ENCODE measurements at places on chromosomes 16 and 17. TPM values are rescaled to one million over a fixed set of nuclear protein-coding genes. Genes with fewer than 3 reads are reported as not detected.

FN3K gene
- total RNA-seq = 4.0 TPM

SF3B3 gene
- total RNA-seq = 309 TPM

CEMP1 gene
- total RNA-seq = not detected

DNA sequence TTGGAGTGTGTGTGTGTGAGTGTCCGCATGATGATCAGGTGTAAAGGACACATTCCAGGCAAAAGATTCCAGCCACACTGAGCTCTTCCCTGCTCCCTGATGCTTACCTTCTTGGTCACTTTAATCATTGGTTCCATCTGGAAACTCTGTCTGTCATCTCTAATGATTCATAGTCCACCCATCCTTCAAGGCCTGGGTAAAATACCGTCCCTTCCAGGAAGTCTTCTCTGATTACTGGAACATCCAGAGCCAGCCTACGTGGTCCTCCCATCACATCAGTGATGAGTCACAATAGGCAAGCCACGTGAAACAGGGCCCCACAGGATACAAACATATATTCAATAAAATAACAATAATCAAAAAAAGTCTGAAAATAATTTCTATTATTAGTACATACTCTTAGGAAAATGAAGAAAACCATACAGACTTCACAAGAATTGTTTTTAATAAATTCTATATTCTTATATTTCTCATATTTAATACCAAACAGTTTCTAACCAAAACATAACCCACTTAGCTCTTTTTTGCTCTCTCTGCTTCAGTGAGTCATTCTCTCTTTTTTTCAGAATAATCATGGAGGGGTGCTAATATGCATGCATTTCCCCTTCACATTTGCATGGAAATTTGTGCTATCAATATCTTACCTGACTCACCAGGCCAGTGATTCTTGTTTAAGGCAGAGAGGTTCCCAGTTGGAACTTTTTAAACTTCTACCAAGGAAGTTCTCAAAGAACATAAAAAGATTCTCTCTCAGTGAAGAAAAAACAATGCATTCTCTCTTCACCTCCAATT is 263.2 kb downstream of the TOX3 start:
- H3K27me3 ChIP-seq = no peaks in the 10 kb centered on the region
- H3K27ac ChIP-seq = no peak overlapping the region
- H3K4me1 ChIP-seq = no peaks in the 10 kb centered on the region

DNA sequence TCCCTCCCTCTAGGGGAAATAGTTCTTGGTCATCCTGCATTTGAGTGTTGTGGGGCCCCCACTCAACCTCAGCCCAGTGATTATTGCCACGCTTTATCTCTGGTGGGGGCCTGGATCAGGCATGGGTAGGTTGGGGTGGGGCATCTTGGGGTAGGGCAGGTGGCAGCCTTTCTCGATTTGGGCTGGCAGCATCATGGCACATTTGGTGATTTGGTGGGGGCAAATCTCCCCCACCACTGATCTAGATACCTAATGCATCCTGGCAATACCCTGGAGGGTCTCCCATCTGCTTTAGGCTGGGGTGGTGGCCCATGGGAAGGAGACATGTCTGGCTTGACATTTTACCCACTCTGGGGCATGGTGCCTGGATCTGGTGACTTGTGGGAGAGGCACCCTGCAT is 40.2 kb downstream of the NLRP1 start:
- DNase-seq = no peak
- no peaks in the 10 kb centered on the region for H3K27me3 ChIP-seq
- no peak overlapping the region for H3K4me3 ChIP-seq
- no peak overlapping the region for H3K27ac ChIP-seq

GRCh38 chr17:55038291-55038690 is 69.7 kb downstream of the STXBP4 start:
- H3K4me1 ChIP-seq = no peaks in the 10 kb centered on the region
- H3K4me3 ChIP-seq = no peak overlapping the region
- no peak for DNase-seq
- no peak overlapping the region for H3K27ac ChIP-seq
- H3K36me3 ChIP-seq = no peaks in the 10 kb centered on the region
- no peaks in the 10 kb centered on the region for H3K27me3 ChIP-seq

Data from MCF 10A (cell line).